NCI-H2081 (cell line): ENCODE measurements at places on chromosomes 2 and 18.

DNA sequence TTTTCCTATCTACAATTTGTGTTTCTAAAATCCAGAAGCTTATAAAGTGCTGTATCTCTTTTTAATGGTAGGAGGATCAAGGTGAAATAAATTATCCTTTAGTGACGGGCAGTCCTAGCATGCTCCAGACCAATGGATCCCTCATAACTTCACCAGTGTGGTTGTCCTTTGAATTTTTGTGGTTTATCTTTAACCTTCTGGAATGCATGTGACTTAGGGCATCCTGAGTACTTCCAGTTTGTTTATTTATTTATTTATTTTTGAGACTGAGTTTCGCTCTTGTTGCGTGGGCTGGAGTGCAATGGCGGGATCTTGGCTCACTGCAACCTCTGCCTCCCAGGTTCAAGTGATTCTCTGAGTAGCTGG lies 40.4 kb downstream of the NUP35 start:
- DNase-seq: no peak

DNA sequence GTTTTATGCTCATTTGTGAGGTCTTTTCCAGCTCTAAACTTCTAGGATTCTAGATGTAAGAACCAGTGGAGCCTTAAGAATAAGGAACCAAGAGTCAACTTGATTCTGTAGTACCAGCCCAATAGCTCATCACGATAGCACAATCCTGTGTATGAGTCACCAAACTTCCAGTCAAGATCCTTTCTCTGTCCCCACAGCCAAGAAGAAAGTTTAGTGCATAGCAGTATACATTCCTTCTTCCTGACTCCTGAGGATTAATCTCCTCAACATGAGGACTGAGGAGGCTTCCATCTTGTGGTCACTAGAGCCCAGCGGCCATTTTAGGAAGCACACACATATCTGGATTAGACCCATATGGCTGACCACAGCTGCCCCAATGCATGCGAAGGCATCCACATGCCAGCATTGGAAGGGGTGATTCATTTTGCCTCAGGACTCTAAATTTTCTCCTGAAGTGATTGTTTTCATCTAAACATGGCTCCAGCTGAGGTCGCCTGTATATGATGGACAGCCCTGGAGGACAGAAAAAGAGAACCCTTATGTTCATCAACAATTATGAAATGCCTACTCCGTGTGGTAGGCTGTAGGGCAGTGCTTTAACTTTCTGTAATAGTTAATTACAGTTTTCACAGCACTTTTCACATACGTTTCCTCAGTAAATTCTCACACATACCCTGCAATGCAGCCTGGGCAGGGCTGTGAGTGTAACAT lies 53.5 kb downstream of the RASGRP3 start:
- DNase-seq: no peak

- DNase-seq: no peak
Observed at GRCh38 chr2:101253703-101254450, 1.2 kb downstream of the CNOT11 start.

- DNase-seq: no peak
Observed at GRCh38 chr2:200393191-200393590, 86.7 kb downstream of the SPATS2L start.

DNA sequence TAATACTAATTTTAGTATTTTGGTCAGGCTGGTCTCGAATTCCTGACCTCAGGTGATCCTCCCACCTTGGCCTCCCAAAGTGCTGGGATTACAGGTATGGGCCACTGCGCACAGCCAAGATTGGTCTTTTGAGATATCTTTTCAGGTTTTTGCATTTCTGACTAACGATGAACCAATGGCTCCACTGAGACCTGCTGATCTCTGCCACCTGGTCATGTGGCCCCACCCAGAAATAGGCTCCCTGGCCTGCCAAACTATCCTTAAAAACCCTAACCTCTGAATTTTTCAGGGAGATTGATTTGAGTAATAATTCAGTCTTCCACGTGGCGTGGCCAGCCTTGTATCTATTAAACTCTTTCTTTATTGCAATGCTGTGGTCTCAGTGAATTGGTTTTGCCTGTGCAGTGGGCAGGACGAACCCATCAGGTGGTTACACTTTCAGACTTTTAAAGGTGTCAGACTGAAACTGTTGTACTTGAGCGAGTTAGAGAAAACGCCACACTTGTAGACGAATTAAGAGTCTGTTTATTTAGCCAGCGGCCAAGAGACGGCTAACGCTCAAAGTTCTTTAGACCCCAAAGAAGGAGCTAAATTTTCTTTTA lies 85.8 kb upstream of the MSH6 start:
- no peak for DNase-seq

GRCh38 chr2:232354069-232354468 lies 24.5 kb upstream of the ALPP start:
- DNase-seq: no peak

DNA sequence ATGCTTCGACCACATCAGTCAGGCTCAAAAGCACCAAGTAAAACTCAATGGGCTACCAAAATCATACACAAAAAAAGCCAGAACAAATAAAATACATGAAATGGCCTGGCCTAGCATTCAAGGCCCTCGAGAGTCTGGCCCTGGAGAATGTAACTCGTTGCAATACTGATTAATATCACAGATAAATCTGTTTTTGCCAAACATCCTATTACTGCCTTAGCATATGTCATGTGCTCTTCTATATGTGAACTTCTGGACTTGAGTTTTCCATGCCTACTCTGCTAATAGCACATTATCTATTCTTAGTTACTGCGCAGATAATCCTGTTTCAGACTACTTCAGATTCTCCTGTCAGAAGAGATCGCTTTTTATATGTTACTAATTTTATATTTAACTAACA lies 250.7 kb upstream of the SMAD7 start:
- no peak for DNase-seq

GRCh38 chr2:172215936-172216335 lies 113.2 kb upstream of the DLX2 start:
- DNase-seq: no peak

GRCh38 chr18:23536204-23536603 lies 32.9 kb downstream of the RMC1 start:
- no peak for DNase-seq

DNA sequence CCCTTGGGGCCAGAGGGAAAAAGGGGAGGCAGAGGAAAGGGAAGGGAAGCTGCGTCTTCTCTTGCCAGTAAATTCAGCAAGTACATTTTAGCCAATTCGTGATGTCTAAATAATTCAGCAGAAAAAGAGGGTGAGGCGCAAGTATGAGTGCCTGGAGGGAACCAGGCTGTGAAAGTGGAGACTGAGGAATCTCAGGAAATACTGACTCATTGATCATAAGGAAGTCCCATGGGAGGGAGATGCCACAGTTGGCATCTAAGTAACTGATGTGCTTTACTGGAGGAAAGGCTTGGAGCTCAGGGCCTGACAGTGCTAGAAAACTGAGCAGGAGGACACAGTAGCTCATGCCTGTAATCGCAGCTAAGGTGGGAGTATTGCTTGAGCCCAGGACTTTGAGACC lies 31.1 kb downstream of the KIF5C start:
- DNase-seq: no peak

- no peak for DNase-seq
Observed at GRCh38 chr2:197196541-197197180, 113.9 kb downstream of the ANKRD44 start.
